ENCODE measurements at places on chromosomes 2 and 18.

- no peak for DNase-seq
Observed at GRCh38 chr18:8851659-8852058, 146.3 kb downstream of the MTCL1 start.

DNA sequence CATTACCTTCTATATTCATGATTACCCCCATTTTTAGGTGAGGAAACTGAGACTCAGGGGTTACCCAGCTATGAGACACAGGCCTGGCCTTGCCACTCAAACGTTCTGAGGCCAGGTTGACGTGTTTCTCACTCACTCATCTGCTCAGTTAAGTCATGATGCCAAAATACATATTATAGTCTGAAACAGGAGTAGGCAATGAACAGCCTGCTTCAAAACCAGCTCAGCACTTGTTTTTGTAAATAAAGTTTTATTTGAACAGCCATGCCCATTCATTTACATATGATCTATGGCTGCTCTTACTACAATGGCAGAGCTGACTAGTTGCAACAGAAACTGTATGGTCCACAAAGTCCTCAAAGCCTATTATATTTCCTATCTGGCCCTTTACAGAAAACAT, 74.1 kb upstream of the SMAD2 start:
- no peak for DNase-seq

DNA sequence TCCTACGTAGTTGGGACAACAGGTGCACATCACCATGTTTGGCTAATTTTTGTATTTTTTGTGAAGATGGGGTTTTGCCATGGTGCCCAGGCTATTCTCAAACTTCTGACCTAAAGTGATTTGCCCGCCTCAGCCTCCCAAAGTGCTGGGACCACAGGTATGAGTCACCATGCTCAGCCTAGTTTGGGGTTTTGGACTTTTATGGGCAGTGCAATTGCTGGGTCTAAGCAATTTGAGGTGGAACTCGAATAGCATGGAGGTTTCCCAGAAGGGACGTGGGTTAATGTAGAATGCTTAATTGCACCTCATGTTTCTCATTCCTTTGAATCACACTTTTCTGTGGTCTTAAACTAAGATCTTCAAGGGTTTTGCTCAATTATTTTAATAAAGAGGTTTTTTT, 102.3 kb upstream of the EPHA4 start:
- no peak for DNase-seq

- DNase-seq, result no peak
Observed at GRCh38 chr2:239150125-239151011, 250.5 kb downstream of the HDAC4 start.

DNA sequence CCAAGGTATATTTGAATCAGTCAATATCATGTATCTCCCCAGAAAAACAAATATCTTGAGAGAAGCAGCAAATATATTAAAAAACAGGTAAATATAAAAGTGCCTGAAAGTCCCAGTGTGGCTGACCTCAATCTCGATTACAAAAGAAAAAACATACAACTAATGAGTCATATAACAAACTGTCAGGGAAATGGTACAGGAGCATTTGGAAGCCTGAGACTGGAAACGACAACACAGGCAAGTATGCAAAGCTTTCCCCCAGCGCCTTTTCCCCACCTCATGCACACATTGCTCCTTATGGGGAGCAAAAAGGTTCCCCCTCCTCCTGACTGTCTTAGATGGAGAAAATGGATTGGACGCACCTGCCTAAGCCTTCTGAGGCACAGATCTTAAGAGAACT, 230.7 kb downstream of the TMX3 start:
- no peak for DNase-seq

- DNase-seq, result no peak
Observed at GRCh38 chr18:48785091-48785614, 165.6 kb downstream of the SMAD7 start.

DNA sequence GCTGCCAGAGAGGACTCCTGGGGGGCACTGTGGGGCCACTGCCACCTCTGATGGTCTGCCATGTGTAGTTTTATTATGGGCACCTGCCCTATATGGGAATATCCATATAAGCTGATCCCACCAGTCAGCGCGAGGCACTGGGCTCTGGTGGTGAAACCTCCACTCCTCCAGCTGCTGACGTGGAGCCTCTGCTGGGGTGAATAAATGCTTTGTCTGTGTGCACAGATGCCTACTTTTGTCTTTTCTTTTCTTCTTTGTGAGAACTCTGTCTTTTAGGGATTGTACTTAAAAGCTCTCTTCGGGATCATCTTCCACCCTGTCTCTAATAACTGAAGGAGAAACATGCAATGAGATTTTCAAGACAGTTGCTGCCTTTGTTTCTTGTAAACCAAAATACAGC, 68.9 kb upstream of the NCK2 start:
- no peak for DNase-seq

- no peak for DNase-seq
Observed at GRCh38 chr2:220660277-220661145, 911.6 kb downstream of the EPHA4 start.

DNA sequence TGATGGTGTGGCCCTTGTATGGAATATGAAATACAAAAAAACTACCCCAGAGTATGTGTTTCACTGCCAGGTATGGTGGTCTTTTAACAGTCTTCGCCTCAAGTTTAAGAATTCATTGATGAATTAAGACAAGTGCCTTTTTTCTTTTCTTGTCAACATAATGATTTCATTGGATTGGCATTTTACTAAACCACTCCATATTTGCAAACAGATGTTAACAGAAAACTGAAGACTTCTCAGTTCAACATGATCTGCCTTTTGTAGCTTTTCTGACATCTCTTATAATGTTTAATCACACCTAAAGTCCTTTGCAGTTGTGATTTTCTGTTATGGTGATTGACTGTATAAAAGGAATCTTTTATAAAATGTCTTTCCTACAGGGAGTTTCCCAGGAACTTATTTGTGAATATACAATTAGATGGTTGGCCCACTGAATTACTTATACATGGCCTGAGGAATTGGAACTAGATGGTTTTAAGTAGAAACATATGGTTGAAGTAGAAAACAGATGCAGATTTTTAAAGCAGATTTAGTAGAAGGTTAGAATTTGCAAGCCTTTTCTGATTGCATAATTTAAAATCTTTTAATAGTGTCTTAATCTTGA, 39.7 kb downstream of the DYNC1I2 start:
- DNase-seq, result no peak

GRCh38 chr2:175156534-175156933, 11.5 kb downstream of the ATF2 start:
- no peak for DNase-seq

- DNase-seq, result no peak
Observed at GRCh38 chr2:168587307-168587706, 131.2 kb downstream of the CERS6 start.

GRCh38 chr2:52074130-52074719, 1042.3 kb upstream of the NRXN1 start:
- DNase-seq, result no peak

Data from HuH-7 (cell line).